ENCODE measurements at places on chromosomes 1 and 21.

- DNase-seq = no peak
Measured at GRCh38 chr1:67484492-67484891, 54.3 kb upstream of the SERBP1 start.

- no peak for DNase-seq
Measured at GRCh38 chr1:41866285-41866684, 52.4 kb downstream of the HIVEP3 start.

DNA sequence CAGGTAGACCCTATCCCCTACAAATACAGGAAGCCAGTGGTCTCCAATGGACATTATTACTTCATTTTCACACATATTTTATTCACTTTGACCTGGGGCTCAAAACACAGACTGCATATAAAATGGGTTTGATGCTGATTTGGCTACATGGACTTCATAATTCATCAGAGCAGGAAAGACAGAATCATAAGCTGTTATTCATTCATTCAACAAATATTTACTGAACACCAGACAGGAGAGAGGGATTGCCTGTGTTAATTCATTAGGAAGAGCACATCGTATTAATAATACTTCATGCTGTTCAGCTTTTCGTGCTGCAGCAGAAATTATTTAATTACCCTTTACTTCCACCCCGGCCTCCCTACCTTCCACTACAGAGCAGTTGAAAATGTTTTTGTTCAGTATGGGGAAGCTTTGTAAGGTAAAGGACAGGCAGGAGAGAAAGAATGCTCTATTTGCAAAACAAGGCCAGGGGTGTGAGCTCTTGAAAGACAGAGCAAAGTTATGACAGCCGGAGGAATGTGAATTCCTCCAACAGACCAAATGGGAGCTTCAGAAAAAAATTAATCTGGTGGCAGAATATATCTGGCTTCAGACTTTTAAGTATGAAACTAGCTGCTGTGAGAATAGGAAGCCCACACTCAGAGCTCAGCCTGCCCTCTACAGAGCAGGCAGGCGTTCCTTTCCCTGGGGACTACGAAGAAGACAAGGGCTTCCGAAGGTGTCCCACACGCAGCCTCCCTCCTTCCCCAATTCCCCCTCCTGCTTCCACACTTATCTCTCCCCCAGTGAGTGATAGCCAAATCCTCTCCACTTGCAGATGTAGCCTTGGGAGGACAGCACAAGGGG lies 58.0 kb downstream of the MDM4 start:
- DNase-seq = no peak

GRCh38 chr1:240029418-240029817 lies 62.3 kb upstream of the FMN2 start:
- no peak for DNase-seq

DNA sequence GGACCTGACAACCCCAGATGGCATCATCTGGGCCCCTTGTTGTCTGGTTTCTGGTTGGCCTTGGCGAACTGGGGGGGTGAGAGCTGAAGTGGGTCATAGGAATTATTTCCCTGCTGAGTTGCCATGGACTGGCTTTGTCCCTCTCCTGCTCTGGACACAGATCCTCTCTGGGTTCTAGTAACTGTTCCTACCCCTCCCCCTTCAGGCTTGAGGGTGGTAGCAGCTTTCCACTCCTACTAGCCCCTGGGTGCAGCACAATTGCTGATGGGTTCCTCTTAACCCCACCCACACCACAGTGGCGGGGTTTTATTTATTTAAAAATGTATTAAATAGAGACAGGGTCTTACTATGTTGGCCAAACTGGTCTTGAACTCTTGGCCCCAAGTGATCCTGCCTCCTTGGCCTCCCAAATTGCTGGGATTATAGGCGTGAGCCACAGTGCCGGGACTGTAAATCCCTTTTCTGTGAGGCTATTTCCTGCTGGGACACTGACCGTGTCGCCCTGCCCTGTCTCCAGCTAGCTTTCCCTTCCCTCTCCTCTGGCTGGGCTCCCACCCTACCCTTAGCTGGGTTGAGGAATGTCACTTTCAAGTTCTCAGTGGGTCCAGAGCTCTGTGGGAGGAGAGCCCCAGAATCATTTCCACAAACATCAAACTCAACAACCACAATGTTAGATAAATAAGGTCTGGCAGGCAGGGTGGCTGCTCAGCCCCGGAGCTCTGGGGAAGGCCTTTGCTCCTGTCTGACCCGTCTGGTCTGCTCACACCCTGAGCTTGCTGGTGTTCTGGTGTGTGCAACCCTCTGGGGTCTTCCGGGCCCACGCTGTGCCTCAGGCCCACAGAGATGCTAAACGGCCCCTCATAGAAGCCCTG lies 112.7 kb upstream of the WNT4 start:
- no peak for DNase-seq

GRCh38 chr1:31476891-31477846 lies 64.2 kb downstream of the SERINC2 start:
- DNase-seq = peak; percentile 44

DNA sequence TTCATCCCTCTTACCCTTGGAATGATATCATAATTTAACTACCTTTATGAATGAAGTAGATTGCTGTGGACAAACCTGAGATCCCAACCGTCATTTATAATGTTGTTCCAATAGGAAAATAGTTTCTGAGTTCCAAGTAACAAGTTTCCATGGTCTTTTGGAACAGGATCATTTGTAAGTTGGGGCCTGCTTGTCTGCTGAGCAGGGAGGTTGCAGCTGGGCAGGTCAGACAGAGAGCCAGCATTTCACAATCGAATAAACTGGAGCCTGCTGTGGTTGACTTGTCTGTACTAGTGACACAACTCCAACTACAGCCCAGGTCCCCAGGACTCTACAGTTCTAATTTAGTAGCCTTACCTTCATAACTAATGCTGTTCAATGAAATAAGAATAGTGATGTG lies 18.6 kb upstream of the RALGPS2 start:
- DNase-seq = no peak

DNA sequence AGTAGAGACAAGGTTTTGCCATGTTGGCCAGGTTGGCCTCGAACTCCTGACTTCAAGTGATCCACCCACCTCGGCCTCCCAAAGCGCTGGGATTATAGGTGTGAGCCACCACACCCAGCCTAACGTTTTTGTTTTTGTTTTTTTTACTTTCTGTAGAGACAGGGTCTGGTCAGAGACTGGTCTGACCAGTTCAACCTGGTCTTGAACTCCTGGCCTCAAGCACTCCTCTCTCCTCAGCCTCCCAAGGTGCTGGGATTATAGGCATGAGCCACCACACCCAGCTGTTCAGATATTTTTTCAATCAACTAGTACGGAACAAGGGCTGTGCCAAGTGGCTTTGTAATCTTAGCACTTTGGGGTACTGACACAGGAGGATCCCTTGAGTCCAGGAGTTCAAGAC lies 209.5 kb downstream of the RERE start:
- no peak for DNase-seq

- no peak for DNase-seq
Measured at GRCh38 chr1:161981735-161982506, 41.7 kb downstream of the OLFML2B start.

GRCh38 chr1:204478172-204478899 lies 16.3 kb downstream of the PIK3C2B start:
- no peak for DNase-seq

- peak; percentile 24 for DNase-seq
Measured at GRCh38 chr21:25895565-25896205, 160.9 kb downstream of the GABPA start.

DNA sequence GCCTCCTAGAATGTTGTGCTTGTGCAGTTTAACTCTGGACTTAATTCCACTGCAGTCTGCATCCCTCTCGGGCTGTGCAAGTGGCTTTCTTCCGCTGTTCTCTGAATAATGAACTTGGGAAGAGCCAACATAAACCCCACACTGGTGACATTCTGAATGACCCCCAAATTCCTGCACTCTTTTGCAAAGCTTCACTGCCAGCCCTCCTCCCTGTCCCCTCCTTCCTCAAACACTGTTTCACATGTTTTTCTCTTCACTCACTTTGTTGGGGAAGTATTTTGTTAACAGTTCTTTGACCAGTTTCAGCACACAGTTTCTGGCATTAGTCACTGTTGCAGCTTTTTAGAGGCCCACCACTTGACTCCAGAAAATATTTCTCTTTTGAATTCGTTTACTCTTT lies 39.7 kb downstream of the GNG12 start:
- DNase-seq = no peak

- DNase-seq = no peak
Measured at GRCh38 chr1:78086697-78087096, 40.9 kb downstream of the GIPC2 start.

- no peak for DNase-seq
Measured at GRCh38 chr21:17343055-17343454, 169.8 kb upstream of the CXADR start.

- no peak for DNase-seq
Measured at GRCh38 chr1:31069392-31069791, 3.9 kb upstream of the PUM1 start.

DNA sequence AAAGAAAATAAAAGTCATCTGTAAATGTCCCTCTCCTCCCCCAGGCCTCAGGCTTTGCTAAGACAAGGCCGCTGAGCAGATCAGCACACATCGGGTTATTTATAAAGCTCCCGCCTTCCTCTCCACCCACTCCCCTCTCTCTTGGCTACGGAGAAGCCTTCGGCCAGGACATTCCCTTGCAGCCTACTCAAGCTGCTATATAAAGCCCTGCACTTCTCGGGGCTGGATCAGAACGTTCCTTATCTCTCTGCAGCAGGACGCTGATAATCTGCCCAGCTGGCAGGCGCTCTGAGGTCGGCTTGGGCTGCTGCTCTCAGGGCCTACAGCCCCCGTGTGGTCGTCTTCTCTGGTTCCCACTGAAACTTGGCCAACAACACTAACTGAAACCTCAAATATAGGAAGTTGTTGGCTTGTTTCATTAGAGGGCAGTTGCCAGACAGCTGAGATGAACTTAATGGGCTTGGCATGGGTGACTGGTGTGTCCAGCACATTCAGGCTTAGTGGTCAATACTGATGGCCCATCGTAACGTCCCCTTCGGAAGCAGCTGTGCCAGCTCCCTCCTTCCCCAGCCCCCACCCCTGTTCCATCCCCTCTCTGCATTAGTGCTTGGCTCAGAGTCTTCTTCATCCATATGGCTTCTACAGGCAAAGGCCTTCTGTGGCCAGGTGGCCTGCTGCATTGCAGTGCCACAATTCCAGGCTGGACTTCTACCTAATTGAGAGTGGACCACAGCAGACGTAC lies 64.6 kb downstream of the IER5 start:
- DNase-seq = no peak

- DNase-seq = no peak
Measured at GRCh38 chr21:27837936-27838335, 871.0 kb upstream of the ADAMTS5 start.

GRCh38 chr1:66752000-66752592 lies at the start of gene DYNLT5:
DYNLT5 (plus strand) TSS chr1:66752459; CDS start chr1:66754659, 2,200 bp downstream.
- no peak for DNase-seq

GRCh38 chr21:29342363-29342957 lies 43.7 kb downstream of the BACH1 start:
- DNase-seq = no peak

- DNase-seq = no peak
Measured at GRCh38 chr1:162740755-162741154, 49.7 kb upstream of the HSD17B7 start.

DNA sequence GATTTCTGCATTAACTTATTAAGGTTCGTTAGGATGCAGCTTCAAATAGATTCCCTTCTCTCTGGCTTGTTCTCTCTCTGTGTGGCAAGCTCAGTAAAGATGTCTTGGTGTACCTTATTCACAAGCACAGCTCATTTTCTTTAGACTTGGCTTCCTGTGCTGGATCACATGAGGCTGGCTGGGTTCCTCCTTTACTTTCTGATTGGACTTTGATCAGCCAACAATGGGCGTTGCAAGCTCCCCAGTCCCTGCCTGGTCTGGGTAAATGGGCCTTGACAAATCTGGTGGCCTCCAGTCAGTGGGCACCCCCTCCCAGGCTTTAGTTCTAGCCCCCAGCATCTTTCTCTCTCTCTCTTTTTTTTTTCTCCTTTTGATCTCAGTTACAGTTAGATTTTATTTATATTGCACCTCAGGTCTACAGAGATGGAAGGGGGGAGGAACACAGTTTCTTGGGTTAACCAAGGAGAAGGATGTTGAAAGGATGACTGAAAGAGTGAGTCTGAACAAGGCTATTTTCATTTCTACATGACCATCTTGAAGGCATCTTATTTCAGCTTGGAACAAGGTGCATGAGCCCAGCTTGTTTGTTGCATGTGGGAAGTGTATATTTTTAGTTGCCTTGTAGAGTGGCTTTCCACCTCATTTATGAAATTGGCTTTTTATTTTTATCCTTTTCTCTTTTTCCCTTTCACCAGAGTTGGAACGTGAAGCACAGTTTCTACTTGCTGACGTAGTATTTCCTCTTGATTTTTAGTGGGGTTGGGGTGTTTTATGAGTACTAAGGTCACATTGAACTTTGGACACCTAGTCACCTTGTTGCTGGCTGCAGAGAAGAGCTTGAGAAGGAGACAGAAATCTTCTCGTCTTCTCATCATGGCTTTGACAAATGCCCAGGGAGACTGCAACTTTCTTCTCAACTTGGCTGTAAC lies 77.1 kb downstream of the PBX1 start:
- no peak for DNase-seq

DNA sequence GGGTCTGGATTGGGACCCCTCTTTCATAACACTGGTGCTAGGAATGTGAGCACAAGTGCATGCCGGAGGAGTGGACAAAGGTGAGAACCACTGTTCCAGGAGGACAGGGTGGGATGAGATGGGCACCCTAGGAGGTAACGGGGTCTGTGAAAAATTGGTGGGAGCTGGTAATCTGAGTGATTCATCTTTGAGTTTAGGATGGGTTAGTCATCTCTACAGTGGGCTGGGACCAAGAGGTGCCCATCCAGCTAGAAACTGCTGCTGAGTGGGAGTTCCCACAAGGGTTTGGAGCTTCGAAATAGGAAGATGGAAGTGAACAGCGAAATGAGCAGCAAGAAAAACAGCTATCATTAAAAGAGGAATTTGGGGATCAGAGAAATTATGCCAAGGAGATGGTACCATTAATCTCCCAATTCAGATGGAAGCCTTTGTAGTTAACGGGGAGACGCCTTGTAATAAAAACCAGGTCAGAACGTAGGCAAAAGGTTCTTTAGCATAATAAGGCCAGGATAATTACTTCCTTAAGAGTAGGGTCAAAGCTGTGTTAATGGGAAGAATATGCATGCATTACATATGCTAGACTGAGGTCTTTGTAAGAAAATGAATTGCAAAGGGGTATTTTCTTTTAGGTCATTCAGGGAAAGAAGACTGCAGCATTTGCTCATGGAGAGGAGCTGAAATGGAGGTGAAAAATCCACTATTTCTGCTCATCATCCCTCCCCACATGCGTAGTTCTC lies 55.5 kb downstream of the OLFML3 start:
- no peak for DNase-seq

DNA sequence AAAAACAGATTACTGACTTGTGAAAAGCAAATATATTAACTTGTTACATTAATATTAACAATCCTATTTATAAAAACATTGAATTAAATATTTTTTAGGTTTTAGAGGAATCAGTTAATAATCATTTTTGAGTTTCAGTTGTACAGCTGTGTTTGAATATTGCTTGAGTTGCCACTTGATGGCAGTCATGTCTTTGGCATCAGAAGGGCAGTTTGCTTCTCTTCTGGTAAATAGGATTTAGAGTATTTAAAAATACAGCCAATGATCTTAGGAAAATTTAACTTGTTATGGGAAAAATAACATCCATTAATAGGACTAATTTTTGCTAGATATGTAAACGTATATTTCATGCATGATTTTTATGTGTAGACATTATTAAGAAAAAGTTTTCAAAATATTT lies 234.1 kb downstream of the NCAM2 start:
- DNase-seq = peak; percentile 32
